ENCODE measurements at places on chromosomes 2 and 18.

- DNase-seq = no peak
Measured at GRCh38 chr2:8597559-8598225, 84.2 kb upstream of the ID2 start.

DNA sequence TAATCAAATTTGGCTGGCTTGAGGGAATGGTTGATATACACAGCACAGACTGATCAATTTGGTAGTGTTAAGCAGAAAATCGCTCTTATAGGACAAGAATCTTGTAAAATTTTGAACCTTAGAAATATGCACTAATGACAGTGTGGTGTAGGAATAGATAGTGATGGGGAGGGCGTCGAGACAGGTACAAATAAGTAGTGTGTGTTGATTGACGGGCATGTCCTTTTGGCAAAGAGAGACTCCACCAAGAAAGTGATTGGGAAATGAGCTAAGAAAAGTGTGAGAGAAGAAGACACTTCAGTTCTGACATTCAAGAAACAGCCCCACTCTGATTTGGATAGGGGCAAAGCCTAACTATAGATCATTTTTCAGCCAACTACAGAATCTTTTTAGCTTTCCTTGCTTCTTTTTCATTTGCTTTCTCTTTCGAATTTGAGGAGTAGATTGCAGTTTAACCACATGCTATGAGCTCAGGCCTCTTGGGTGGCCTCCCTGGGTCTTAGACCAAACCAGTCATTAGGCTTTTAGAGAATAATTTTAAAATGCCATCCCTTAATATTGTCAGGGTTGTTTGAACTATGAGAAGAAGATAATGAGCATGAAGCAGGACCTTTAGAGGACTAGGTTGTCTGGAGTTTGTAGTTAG, 127.1 kb downstream of the CERS6 start:
- no peak for DNase-seq

DNA sequence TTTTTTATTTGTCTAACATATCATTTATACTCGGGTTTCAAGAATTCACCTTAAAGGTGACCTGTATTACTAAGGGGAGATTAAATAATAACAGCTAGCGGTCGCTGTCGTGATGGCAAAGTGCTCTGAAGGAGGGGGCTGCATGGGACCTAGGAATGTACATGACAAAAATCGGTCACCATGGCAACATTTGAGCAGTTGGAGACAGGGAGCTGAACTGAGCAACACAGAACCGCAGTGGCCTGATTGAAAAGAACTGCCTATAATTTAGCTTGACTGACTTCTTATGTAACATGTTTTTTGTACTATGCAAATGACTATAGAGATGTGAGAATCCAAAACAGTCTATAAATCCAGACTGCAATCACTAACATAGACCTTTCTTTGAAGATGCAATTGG, 34.3 kb upstream of the EPHA4 start:
- no peak for DNase-seq

- no peak for DNase-seq
Measured at GRCh38 chr2:19746611-19747309, 155.0 kb downstream of the TTC32 start.

DNA sequence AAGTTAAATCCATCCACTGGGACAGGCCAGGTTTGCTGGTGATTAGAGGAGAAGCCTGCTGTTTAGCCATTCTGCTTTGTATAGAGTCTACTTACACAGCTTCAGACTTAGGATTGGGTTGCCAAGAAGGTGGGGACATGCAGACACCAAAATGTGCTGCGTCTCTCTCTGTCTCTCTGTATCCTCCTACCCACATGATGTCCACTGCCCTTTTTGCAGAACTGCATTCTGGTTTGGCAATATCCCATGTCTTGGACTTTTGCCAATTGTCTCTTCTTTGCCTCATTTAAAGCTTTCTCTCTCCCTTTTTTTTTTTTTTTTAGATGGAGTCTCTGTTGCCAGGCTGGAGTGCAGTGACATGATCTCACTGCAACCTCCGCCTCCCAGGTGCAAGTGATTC, 261.1 kb upstream of the FN1 start:
- DNase-seq = no peak

GRCh38 chr18:27645929-27646328, 460.8 kb upstream of the CHST9 start:
- no peak for DNase-seq

DNA sequence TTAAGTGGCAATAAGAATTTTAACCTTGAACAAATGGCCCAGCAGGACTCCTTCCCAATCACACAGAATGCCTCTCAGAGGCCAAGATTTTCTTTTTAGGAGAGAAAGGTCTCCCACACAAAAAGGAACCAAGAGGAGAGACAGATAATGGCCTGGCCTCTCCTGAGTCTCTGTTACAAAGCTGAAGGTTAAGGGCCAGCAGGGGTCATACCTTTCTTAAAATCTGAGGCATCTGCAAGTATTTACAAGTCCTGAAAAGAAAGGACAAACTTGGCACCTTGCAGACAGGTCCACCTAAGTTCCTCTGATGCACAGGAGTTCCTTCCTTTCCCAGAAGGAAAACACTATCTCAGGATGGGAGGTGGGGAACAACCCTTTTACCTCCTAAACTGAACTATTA, 142.3 kb downstream of the TMEM163 start:
- no peak for DNase-seq

- no peak for DNase-seq
Measured at GRCh38 chr18:2070631-2071030, 500.7 kb downstream of the METTL4 start.

DNA sequence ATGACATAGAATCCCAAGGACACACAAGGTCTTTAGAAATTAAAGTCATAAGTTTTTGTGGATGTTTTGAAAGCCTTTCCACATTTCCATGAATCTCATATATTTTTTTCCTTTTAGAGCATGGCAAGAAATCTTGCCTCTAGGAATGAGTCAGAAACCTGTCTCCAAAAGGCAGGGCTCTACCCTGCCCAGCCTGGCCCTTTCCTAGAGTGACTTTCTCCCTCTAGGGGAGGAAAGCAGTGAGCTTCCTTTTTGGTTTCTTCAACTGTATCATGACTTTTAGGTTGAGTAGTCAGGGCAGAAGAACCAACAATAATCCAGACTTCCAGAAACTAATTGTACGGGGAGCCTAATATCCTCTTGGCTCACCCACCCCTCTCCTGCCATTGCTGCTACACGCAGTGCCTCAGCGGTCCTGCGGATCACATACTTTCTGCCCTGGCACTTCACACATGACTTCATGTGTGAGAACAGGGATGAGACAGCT, 300.3 kb downstream of the AGPS start:
- no peak for DNase-seq

GRCh38 chr2:241184901-241185300, 3.6 kb upstream of the ANO7 start:
- no peak for DNase-seq

- DNase-seq = no peak
Measured at GRCh38 chr2:130261970-130262760, 63.9 kb upstream of the TUBA3E start.

DNA sequence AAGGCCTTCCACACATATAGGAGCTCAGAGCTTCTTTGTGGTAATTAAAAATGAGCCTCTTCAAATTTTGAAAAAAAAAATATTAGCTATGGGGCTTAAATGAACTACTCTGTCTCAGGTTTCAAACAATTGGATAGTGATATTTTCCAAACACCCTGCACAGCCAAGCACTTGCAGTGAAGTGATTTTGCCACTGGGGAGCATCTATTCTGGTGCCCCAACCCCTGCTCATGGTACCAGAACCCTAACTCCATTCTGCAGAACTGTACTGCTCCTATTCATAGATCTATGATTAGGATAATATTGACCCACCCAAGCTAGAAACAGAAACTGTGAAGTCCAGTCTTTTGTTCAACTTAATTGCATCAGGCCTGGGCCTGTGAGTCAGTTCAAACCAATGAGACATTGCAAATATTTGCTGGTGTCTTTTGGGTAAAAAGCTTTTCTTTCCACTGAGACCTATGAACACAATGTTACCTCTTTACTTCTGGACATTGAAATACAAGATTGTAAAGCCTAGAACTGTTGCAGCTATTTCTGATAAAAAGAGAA, 324.0 kb downstream of the GALNT13 start:
- DNase-seq = no peak

GRCh38 chr2:68169308-68169707, 11.6 kb downstream of the PNO1 start:
- no peak for DNase-seq

DNA sequence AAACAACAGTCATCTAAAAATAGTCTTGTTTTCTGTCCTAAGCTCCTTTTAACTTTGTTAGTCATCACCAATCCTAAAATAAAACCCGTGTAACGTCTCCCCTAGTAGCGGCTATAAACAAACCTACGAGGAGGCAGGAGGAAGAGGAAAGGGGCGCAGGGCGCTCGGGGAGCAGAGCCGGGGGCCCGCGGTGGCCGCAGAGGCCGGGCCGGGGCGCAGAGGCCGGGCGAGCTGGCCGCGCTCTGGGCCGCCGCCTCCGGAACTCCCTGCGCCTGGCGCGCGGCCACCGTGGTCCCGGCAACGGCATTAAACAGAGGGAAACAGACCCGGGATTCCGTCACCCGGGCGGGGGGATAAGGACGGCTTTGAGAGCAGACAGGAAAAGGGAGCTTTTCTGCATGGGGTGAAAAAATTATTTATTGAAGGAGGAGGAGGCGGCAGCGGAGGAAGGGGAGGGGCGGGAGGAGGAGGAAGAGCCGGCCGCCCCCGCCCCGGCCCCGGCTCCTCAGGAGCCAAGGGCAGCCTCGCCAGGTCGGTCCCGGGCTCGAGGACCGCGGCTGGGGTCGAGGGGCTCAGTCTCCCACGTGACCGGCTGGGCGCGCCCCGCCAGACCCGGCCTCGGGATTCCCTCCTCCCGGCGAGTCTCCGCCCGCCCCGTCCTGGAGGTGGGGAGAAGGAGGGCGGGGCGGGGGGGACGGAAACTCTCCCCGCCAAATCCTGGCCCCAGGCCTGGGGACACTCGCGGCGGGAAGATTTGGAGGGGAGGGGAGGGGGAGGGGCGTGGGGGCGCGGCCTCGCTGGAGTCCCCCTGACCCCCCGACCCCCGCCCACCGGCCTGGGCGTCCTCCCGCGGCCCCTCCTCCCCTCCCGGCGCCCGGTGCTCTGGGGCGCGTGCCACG, 1.8 kb upstream of the NFATC1 start:
- no peak for DNase-seq

DNA sequence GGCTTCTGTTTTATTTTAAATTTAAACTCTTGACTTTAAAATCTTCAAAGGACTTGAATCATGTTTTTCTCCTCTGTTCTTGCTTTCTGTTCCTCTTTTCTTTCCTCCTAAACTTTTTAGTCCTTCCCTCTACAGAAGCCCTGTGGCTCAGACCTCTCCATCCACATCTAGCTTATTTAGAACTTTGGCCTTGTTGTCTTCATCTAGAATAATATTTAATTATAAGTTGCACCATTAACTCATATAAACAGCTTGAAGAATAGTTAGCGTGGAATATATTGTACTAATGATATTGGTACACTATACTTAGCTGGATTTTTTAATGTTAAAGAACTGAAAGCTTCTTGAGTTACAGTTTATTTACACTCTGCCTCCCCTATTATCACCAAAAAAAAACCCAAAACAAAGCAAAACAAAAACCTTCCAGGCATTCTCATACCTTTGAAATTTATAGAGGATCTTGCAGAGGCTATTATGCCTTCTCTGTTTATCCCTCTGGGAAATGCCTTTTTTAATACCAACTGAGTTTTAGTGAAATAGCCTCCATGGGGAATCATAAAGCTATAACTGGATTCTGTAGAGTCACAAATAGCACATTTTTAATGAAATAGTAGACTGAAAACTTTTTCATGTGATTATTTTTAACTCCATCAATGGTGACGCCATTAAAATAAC, 9.2 kb upstream of the CCDC141 start:
- DNase-seq = no peak

DNA sequence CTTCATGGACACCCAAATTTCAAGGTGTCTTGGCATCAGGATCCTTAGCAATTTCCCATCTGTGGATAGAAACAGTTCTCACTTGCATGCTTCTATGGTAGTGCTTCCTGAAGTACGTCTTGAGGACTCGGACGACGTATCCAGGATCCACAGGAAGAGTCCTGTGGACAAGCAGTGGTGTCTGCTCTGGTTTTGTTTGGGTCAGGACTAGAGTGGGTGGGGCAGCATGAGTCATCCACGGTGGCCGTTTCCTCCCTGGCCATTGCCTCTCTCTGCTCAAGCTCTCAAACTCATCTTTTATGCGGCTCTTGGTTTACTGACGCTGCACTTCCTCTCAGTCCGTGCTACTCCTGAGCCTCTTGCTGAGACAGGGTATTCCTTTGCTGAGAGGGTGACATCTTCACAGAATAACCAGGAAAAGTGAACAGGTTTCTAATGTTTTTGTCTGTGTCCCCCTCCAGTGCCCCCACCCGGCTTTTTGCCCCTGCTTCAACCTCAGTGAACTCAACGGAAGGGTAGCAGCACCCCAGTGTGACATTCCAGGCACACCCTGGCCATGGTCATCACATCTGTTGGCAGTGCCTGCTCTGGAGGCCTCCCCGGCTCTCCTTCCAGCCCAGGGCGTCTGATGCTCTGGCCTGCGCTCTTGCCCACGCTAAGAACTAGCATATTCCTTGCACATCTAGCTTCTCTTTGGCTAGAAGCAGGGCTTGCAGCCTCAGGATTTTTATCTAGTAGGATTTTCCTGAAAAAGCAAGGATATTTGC, 62.2 kb downstream of the ARMC9 start:
- DNase-seq = no peak

DNA sequence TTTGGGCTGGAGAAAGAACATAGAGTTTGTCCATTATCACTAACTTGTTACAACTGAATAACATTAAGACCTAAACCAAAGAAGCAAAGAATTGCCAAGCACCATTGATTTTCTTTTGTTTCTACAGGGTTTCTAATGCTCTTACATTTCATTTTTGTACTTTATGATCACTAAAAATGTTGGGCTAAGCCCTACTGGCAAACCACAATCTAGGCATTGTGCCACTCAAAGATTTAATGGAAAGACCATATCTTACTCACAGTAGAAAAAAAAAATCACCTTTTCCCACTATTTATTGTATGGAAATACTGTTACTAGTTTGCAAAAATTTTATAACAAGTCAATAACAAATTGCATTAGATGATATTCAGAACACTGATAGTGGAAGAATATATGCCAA, 447.4 kb upstream of the PKDCC start:
- DNase-seq = no peak

Measured in stimulated activated CD8-positive, alpha-beta memory T cell treated with anti-CD3 and anti-CD28 coated beads, Interleukin-15, amount 100 ng/mL, for 24 hours (primary cell).